ENCODE measurements at places on chromosomes 11 and 22.

GRCh38 chr22:33300165-33300564 lies 242.0 kb upstream of the SYN3 start:
- DNase-seq = no peak

- peak; percentile 92 for DNase-seq
Measured at GRCh38 chr11:64846998-64847666, 2.7 kb upstream of the CDC42BPG start.

DNA sequence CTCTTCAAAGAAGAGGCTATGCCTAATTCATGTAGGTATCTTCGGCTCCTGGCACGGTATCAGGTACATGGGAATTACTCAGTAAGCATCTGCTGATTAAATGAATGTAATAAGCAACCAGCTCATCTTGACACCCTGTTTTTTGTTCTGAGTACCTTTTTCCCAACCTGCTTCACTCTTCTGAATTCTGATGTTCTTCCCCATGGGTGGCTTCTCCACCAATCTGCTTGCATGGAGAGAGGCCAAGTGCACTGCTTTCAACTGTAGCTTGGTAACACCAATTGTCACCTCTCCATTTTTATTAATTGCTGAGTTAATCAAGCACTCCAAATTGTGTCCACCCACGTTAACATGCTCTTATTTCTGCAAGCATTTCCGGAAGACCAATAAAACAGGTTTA lies 40.5 kb downstream of the LARGE1 start:
- no peak for DNase-seq

DNA sequence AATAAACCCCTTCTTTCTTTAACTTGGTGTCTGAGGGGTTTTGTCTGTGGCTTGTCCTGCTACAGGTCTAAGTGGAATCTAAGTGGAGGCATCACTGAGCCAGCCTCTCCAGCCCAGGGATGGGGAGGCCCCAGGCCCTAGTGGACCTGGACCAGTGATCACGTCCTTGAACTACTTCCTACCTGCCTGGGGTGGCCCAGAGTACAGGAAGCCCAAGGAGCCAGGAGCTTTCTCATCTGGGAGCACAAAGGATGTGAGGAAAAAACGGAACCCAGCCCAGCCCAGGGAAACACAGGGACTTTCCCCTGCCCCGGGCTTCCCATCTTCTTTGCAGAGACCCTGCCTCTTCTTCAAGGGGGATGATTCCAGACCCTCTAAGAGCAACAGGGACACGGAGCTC lies 3.5 kb upstream of the CD5 start:
- no peak for DNase-seq
